NCI-H345 (cell line): ENCODE measurements at places on chromosomes 2 and 18.

DNA sequence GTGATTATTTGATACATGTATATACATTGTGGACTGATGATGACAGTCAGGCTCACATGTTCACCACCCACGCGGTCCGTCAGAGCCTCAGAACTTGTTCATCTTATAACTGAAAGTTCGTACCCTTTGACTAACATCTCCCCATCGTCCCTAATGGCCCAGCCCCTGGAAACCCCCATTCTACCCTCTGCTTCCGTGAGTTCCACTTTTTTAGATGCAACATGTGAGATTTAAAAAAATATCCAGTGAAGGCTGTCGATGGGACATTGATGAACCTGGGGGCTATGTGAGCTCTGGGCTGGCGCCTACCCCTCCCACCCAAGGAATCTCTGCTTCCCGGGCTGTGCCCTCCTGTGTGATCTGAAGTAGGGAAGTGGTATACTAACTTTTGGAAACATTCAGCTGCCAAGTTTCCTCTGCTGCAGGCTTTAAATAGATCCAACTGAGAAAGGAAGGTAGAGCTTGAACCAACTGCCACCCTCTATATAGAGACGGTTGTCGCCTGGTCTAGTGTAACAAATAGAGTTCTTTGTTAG is 163.8 kb downstream of the FAM210A start:
- DNase-seq: no peak

- DNase-seq: peak; percentile 8
These were observed 2.5 kb upstream of the NFATC1 start for GRCh38 chr18:79393181-79393634.

DNA sequence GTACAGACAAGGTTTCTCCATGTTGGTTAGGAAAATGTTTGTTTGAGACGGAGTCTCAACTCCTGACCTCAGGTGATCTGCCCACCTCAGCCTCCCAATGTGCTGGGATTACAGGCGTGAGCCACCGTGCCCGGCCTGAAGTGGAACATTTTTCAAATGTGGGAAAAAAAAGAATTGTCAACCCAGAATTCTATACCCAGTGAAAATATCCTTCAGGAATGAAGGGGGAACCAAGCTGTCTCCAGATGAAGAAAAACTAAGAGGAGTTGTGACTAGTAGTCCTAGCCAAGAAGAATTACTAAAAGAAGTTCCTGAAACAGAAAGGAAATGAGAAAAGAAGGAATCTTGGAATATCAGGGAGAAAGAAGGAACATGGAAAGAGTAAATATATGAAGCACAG is 25.7 kb downstream of the RAPGEF4 start:
- no peak for DNase-seq

DNA sequence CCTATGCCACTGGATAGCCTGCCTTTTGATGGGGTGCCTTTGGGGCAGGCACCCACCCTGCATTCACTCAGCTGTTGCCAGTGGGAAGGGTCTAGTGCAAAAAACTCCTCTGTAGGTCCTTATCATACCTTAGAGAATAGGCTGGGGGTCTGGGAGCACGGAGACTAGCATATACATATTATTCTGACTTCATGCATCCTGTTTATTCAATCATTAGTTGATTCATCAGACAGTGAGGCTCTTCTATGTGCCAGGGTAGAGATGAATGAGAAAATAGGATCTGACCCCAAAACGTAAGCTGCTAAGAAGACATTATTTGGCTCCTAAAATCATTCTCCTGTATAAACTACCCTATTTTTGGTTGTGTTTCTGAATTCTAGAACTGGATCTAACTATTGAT is 153.3 kb downstream of the TPGS2 start:
- no peak for DNase-seq

GRCh38 chr18:9986156-9986930 is 72.5 kb downstream of the VAPA start:
- no peak for DNase-seq

DNA sequence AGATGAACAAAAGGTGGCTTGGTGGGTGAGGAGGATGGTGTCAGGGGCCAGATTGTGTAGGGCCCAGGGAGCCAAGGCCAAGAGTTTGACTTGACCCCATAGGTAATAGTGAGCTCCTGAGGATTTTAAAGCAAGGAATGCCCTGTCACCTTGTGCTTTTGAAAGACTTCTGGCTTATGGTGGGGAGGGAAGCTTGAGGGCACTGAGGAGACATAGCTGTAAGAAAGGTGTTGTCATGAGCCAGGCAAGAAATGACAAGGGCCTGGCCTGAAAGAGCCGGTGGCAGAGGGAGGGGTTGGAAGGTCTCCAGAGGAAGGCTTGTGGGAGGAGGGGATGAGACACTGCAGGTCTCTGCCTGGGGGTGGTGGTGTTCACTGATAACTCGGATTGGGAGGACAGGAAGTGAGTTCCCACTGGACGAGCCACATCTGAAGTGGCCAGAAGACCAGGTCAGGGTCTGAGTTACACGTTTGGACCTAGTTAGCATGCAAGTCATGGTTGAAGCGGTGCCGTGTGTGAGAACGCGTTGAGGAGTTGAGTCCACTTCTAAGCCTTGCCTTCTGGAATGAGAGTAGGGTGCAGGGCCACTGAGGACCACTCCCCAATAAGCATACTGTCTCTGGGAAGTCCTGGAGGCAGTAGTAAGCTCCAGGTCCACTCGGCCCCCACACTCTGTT is 64.3 kb downstream of the TET3 start:
- DNase-seq: no peak

GRCh38 chr2:203586696-203587095 is 51.6 kb upstream of the RAPH1 start:
- DNase-seq: no peak

- DNase-seq: no peak
These were observed 1.3 kb upstream of the RSAD2 start for GRCh38 chr2:6876309-6876708.

- no peak for DNase-seq
These were observed 211.4 kb downstream of the ZBTB7C start for GRCh38 chr18:48197819-48198218.
